ENCODE measurements at places on chromosomes 13 and 19.
A peak's percentile ranks its signal among the peaks of the same experiment; 100 is the strongest.

GRCh38 chr19:49430678-49431329 lies 5.6 kb downstream of the GFY start:
- no peak for DNase-seq

DNA sequence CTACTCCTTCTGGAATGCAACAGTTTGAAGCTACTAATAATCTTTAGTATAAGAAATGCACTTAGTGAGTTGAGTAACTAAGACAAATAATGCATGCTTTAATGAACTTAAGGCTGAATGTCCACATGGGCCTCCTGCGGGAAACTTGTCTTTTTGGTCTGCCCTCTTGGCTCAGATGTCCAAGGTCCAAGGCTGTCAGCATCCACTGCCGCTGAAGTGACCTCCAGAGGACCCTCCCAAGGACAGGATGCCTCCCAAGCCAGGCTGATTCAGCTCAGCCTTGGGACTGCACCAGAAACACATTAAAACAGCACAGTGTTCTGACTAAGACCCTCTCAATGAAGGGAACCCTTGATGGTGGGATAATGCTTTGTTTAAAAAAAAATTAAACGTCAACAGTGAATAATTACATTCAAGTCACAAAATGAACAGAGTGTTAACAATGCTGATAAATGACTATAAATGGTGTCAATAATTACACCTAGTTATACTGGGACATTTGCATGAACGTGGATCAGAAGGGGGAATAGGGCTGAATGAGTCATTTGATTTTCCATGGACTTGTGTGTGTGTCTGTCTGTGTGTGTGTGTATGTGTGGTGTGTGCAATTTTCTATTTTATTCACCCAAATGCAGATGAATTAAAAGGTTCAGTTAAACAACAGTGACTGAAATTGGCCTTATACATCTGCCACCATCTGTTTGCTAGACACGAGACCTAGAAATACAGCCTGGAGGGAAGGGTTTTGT lies 150.5 kb downstream of the COL4A1 start:
- DNase-seq: no peak

- DNase-seq: peak; percentile 5
Observed at GRCh38 chr19:18156841-18157464, 4.0 kb downstream of the PIK3R2 start.

GRCh38 chr13:64697226-64697625 lies 2532.9 kb downstream of the PCDH9 start:
- DNase-seq: no peak

GRCh38 chr13:23723471-23723870 lies 153.3 kb downstream of the TNFRSF19 start:
- DNase-seq: peak; percentile 54

DNA sequence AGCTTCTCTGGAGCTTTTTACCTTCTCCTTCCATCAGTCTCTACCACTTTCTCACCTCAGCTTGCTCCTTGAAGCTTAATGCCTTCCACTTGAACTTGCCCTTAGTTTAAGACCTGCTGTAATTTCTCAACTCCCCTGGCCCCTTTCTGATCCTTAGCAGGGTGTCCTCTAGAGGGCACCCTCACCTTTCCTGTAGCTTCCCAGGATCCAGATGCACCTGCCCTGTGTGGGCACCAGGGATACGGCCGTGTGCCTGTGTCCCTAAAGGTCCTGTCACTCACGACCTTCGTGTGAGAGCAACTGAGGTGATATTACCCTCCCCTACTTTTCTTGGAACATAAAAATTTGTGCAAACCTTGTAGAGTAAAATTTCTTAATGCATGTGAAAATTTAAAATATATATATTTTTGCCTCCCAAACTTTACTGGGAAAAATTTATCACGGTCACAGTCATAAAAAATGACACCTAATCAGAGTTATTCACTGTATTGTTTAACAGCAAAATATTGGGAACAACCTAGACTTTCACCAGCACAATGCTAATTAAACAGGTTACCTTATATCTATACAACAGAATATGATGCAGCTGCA lies 46.4 kb downstream of the PSG3 start:
- no peak for DNase-seq
